OCI-LY7 (cell line): ENCODE measurements at places on chromosomes 5 and 9.
A peak's percentile ranks its signal among the peaks of the same experiment; 100 is the strongest.

DNA sequence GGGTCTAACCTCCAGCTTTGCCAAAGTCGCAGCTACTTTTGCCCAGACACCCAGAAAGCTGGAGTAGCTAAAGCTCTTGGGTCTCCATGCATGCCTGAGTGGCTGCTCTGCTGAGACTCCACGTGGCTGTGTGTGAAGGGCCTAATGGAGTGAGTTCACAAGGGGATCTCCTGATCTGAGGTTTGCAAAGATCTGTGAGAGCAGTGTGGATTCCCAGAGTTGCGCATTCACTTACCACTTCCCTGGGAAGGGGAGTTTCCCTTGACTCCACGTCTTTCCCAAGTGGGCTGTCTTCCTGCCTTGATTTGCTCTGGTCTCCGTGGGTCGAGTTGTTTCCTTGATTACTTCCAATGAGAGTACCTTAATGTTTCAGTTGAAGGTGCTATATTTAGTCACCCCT is 17.6 kb upstream of the CDKN2B start:
- DNase-seq = no peak

- no peak for DNase-seq
These were observed 276.5 kb upstream of the TYRP1 start for GRCh38 chr9:12416716-12417115.

GRCh38 chr5:113043491-113043931 is 66.9 kb downstream of the DCP2 start:
- DNase-seq = peak; percentile 37

DNA sequence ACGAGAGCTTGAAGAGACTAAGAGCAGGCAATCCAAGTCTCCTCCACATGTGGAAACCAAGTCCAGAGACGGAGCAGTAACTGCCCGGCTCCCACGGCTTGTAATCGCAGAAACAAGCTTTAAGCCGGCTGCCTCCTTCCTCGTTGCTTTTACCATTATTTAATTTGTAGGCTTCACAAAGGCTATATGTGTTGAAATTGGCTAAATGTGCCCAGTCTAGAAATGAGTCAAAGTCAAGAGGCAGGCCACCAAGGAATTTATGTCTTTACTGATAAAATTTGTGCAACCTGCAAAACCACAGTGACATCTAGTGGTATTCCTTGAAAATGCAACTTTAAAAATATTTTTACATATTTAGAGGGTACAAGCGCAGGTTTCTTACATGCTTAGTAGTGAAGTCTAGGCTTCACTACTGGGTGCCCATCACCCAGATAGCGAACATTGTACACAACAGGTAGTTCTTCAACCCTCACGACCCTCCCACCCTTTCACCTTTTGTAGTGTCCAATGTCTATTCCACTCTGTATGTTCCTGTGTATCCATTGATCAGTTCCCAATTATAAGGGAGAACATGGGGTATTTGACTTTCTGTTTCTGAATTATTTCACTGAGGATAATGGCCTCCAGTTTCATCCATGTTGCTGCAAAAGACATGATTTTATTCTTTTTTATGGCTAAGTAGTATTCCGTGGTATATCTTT is 33.5 kb upstream of the EBF1 start:
- peak; percentile 70 for DNase-seq

- no peak for DNase-seq
These were observed 433.1 kb downstream of the CHSY3 start for GRCh38 chr5:130337179-130337888.

GRCh38 chr5:151758430-151759241 is at the start of gene ATOX1:
Gene ATOX1 (minus strand): TSS chr5:151758631. CDS start chr5:151758551, 80 bp downstream.
- DNase-seq = peak; percentile 93

GRCh38 chr5:29899583-29899982 is 1293.9 kb upstream of the CDH6 start:
- no peak for DNase-seq
